ENCODE measurements at places on chromosomes 2 and 18. TPM values are rescaled to one million over a fixed set of nuclear protein-coding genes. Genes with fewer than 3 reads are reported as not detected.

KLHL30 gene
- total RNA-seq = 24.9 TPM

KRTCAP3 gene
- total RNA-seq = 1.2 TPM

FOXD4L1 gene
- total RNA-seq = not detected

PAIP2B gene
- 21.3 TPM for total RNA-seq

ARHGAP15 gene
- 6.9 TPM for total RNA-seq

MEP1B gene
- not detected for total RNA-seq

NXPH2 gene
- 1.3 TPM for total RNA-seq

DNA sequence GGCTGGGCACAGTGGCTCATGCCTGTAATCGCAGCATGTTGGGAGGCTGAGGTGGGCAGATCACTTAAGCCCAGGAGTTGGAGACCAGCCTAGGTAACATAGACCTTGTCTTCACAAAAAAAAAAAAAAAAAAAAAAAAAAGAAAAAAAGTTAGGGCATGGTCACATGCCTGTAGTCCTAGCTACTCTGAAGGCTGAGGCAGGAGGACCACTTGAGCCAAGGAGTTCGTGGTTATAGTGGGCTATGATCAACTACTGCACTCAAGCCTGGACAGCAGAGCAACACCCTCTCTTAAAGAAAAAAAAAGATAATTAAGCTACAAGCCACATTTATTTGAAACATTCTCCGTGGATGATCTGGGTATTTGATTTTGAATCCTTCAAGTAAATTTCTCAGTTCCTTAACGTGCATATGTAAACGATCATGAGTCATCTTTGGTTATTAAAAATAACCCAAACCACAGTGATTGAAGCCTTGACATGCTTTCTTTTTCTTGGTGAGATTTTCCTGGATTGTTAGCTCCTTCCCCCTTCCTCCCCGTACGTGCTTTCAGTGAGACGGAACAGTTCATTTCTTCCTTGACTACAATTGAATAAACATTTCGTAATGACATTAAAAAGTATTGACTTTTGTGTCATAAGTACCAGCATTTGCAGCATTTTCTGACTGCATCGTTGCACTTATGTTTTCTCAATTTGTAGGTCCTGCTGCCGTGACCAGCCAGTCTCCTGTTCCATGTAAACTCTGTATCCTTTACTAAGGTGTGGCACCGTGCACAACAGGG is 20.3 kb downstream of the RMC1 start:
- DNase-seq = no peak

GRCh38 chr2:208501206-208501605 is 94.6 kb downstream of the PTH2R start:
- DNase-seq = no peak

DNA sequence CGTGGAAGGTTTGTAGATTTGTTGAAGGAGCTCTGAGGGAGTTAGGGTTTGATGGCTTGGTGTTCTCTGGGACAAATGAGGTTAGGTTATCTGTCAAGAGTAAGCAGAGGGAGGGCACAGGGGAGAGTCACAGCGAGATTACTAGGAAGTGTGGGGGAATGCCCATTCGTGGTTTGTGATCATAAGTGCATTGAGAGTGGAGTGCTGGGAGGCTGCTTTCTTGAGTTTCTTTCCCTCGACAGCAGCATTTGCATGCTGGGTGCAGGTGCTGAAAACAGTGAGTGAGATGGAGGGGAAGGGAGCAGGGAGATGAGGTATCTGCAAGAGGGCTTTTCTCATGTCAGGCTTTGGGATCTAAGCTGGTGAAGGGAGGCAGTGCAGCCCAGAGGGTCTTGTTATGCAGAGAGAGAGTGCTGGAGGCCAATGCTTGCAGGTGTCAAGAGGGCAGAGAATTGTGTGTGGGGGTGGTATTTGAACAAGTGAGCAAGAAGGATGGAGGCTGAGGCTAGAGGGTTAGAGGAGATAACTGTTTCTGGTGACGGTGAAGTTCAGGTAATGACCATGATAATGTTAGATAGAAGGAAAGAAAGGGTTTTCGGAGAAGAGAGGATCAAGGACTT is 8.8 kb downstream of the RALB start:
- DNase-seq = no peak

DNA sequence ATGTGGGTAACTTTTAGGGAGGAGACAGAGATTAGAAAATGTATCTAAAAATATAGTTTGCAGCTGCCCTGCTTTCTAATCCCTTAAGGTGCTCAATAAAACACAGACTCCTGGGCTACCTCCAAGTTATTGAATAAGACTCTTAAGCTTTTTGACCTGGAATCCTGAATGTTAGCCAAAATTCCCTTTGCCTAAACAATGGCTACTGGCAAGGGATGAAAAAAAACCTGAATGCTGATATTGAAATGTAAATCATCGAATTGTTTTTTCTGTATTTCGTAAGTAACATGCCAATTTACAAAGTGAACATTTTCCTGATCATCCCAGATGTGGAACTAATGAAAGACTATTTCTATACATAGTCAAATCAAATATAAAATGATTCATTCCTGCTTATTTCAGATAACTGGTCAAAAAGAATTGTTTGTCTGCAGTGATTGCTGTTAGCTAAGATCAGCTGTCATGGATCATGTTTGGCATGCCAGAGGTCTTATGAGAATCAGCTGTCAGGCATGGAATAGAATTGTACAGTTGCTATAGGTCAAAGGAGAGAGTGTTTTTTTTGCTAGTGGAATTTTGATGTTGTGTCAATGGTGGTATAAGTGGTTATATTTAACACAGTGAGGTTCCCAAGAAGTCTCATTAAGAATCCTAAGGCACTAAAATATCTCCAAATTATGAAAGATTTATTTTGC is 363.6 kb upstream of the CWC22 start:
- no peak for DNase-seq

- DNase-seq = no peak
Observed at GRCh38 chr2:170218456-170218855, 40.5 kb downstream of the MYO3B start.

DNA sequence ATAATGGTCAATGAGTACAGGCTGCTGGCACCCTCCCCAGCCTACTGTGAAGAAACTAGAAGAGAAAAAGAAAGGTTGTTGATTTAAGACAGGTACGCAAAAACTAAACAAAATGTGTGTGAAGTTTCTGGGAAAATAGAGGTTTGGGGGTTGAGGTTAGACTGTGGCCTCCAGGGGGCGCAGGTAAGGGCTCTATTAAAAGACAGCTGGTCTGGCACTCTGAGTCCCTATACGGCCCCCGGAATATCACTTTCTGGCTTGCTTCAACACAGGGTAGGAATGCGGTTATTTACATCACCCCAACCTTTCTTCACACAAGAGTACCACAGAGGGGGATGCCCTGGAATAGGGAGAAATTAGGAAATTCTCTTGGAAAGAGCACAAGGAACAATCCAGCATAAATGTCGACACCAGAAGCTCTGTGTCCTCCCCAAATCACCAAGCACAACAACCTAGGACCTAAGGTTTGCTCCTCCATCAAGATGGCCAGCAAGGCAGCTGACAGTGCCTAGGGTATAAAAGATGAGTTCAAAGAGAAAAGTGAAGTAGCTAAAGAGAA is 480.8 kb upstream of the KLHL29 start:
- no peak for DNase-seq

- DNase-seq = no peak
Observed at GRCh38 chr18:59233017-59233410, 13.1 kb downstream of the GRP start.

DNA sequence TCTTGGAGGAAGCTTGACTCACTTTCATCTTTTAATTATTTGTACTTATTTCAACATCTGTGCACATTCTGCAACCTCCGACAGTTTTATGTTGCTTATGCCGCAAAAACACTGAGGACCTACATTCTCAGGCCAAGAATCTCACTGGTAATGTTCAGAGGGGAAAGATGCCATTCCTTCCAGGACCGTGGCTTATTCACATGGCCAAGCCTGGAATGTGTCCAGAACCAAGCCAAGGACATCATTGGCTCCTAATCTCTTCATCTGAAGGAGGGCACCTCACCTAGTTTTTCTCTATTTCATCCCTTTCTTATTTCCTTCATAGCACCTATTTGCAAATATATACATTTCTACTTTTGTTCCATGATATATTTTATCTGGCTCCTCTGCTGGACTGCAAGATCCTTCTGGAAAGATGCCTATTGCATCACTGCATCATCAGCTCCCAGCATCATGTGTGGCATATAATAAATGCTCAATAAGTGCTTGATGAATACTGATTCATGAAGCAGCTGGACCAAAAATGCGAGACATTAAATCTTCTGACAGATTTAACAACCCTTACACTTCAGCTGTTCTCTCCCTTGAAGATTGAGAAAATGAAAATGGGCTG is 377.1 kb downstream of the TNS1 start:
- DNase-seq = no peak

DNA sequence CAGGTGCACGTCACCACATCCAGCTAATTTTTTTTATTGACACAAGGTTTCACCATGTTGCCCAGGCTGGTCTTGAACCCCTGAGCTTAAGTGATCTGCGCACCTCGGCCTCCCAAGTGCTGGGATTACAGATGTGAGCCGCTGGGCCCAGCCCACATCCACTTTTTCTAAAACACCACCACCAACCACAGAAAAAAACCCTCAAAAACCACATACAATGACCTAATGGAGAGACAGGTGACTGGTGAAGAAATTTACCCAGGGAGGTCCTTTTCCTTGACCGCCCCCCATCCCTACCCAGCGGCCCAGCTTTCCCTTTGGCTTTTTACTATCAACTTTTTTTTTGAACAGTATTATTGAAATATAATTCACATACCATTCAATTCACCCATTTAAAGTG is 47.9 kb downstream of the CACNB4 start:
- DNase-seq = no peak

GRCh38 chr18:903701-904100 is 970 bp upstream of the ADCYAP1 start:
- DNase-seq = no peak

DNA sequence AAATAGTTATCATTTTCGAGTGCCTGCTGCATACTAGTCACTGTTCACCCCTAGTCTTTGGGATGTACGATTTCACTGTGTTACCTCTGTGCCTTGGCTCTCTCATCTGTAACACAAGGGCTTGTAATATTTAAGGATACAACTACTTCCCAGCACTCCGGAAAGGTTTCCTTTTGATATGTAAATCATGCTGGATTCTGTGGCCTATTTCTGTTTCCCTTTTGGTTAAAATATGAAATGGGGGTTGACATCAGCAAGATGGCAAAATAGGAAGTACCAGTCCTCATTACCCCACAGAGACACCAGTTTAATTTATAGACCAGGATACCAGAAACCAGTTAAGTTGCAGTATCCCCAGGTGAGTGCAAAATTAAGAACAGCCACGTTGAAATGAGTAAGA is 23.5 kb downstream of the PSMG2 start:
- DNase-seq = no peak

GRCh38 chr2:191087311-191087710 is 63.5 kb downstream of the STAT4 start:
- no peak for DNase-seq

GRCh38 chr2:202434472-202434871 is 58.3 kb downstream of the BMPR2 start:
- no peak for DNase-seq

- DNase-seq = no peak
Observed at GRCh38 chr2:110853516-110853915, 121.1 kb downstream of the ACOXL start.

DNA sequence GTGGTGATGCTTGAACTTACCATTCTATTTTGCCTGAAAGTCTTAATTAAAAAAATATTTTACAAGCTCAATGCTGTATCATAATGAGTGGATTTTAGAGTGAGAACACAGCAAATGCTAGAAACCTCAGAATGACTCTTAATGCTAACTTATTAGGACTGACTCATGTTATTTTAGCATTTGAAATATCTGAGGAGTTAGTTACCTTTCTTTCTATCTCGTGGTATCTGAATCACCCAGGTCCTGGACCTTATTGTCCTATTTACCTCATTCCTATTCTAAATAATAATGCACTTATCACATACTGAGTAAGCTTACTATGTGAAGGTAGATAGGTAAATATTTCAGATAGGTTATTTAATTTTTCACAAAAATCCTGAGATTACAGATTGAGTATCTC is 70.7 kb downstream of the SOS1 start:
- DNase-seq = no peak

DNA sequence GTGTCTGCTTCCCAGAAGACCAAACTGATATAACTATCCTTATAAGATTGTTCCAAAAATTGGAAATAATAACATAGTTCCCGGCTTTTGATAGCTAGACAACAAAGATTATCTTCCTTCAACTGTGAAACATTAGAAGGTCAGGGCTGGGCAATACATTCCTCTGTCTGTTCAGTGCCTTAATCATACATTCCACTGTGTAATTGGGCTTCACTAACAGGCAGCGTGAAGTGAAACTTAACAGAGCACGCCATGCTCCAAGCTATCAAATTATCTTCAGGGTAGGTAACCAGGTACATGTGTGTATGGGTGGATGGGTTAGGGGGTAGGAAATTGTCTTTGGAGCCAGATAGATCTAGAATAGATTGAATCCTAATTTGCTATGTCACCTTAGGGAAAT is 23.5 kb upstream of the ARL5A start:
- no peak for DNase-seq

DNA sequence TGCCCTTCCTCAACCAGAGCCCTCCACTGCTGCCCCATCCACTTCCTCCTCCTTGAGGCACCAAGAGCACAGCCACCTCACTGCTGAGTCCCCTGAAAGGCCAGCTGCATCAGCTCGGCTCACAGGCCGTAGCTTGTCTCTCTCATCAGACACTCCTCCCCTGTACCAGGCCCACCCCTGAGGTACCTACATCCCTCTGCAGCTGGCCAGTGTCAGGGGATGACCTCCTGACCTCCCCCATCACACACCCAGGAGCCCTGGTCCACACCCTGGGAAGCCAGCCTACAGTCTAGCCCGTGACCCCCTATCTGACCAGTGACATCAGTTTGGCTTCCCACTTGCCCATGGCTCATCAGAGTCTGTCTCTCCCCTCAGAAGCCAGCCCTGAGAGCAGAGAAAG is 205.6 kb downstream of the TNS1 start:
- DNase-seq = peak; percentile 62

DNA sequence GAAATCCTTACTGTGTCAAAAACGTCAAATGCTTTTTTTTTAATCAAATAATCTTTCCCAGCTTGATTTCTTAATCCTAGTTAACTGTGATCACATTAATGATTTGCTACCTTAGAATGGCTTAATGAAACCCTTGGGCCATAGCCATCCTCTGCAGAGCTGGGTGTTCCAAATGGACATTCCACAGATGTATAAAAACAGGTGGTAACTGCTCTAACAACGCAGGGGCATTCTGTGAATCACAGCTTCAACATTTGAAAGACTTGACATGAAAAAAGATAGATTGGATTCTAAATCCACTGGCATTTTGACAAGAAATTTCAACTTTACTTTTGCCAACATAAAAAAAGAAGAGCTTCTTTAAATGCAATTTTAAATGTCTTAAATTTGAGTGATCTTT is 69.8 kb upstream of the RASGRP3 start:
- DNase-seq = no peak

GRCh38 chr2:229032608-229033234 is 238.4 kb downstream of the PID1 start:
- DNase-seq = no peak

Data from right atrium auricular region (tissue), 2 donors.